ENCODE measurements at places on chromosomes 4 and X. TPM values are rescaled to one million over a fixed set of nuclear protein-coding genes. Genes with fewer than 3 reads are reported as not detected.

Gene NSG1
- total RNA-seq, result 1.3 TPM

Gene LRRC66
- total RNA-seq, result 0.82 TPM

Gene ADH1B
- total RNA-seq, result 36.6 TPM

Gene RPA4
- total RNA-seq, result 2.4 TPM
